ENCODE measurements at places on chromosomes 1 and 21.
A peak's percentile ranks its signal among the peaks of the same experiment; 100 is the strongest.

DNA sequence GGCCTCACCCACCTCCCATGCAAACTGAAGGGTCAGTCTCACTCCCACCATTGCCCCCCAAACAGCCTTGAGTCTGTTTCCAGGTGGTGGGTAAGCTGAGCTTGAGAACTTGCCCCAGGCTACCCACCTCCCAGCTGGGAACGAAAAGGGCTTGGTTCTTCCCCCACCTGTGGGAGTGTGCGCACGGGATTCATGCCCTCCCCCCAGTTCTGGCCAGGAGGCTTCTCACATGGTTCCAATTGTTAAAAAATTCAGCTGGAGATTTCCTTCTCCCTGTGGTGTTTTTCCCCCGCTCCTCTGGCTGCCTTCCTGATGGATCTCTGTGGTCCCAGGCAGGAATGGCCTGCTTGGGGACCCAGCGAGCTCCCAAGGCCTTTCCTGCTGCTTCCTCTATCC, 81.8 kb upstream of the C21orf91 start:
- DNase-seq: no peak

DNA sequence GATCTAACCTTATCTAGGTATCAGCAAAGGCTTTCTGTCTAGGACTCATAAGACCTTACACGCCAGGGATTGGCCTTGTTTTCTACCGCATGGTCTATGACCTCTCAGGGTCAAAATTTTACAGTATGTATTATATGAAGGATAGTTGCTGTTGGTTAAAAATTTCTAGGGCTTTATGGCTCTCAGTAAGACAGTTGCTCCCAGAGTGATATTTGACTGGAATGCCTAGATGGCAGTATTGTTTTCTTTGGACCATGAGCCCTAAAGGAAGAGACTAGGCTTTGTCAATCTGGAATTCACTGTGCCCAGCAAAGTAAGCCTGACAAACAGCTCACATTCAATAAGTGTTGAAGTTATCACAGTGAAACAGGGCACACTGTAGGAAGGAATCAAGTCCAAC, 37.6 kb downstream of the C1orf87 start:
- DNase-seq: no peak

DNA sequence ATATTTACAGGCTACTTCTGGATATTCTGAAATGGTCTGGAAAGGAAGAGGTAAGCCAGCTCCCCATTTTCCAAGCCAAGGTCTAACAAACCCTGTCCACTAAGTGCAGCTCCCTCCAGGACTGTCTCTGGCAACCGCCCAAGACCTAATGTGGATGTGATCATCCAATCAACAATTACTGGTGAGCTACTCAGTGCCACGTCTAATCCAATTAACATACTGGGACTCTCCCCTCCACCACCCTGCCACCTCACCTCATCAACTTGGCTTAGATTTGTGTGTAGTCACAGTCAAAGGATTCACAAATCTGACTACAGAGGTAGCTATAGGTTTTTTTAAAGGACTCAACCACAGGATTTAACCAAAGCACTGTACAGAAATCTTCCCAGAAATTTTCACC, 25.4 kb upstream of the S100A7 start:
- no peak for DNase-seq

DNA sequence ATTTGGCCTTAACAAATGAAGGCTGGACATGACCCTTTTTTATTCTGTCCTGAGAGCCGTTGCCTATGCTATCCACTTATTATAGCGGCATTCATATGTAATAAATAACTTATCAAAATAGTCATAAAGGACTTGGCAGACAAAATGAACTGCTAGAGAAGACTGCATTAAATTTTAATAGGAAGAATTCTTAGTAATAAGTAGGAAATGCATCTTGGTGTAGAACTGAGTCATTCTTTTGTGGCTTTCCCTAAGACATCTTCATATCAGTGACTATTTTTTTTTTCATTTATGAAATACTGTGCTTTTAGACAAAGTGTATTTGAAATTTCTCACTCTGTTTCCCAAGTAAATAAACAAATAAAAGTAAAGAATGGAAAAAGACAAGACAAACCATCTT, 45.6 kb downstream of the PBX1 start:
- DNase-seq: no peak

DNA sequence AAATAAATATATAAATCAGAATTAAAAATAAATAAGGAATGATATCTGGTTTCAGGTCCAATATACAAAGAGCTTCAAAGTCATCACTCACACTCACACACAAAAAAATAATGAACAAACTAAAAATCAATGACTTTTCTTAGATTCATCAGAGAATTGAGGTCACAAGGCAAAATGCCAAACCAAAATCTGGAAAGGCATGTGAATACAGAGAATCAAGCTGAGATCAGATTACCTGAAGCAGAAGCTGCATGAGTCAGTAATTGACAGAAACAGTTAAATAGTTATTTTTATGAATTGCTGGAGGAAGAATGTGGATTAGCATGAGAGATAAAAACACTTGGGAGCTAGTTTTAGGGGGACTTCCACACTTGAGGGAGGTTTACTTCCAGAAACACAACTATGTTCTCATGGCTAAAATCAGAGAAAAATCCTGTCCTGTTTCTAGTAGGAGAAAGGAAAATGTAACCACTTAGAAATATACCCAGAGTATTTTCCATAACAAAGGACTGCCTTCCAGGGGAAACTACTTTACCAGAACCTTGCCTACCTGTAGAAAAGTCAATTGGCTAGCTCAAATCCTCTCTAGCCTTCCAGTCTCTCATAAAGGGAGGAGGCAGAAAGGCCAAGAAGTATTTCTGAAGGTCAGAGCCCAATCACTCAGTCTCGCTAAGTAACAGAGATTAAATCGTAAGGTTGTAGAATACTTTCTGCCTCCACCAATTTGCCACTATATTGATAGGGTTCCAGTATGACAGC, 536.6 kb upstream of the NR5A2 start:
- DNase-seq: no peak

- DNase-seq: no peak
Measured at GRCh38 chr1:190159146-190159545, 318.5 kb downstream of the BRINP3 start.

- peak; percentile 97 for DNase-seq
Measured at GRCh38 chr1:113811888-113812660, at the start of gene RSBN1. Gene RSBN1, minus strand, starts transcription at chr1:113812476. Its CDS starts 64 bp downstream, at chr1:113812412.

DNA sequence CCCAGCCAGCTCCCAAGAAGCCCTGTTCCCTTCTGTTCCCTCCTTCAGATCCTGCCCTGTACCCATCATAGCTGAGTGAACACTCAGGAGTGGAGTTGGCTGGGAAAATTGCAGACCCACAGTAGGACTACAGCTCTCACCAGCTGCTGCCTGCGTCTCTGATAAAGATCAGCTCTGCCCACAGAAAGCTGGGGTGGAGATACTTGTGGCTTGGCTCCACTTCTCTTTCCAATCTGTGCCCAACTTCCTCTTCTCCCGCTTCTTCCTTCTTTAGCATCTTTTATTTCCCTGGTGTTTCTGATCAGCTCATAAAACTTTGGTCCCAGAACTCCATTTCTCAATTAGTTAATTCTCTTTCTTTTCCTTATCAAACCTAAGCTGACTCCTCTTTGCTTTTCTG, 5.5 kb upstream of the CD1A start:
- DNase-seq: no peak

GRCh38 chr21:46096596-46097335, 1.1 kb upstream of the COL6A2 start:
- DNase-seq: no peak

GRCh38 chr21:38795475-38795874, 10.3 kb upstream of the ETS2 start:
- no peak for DNase-seq

- no peak for DNase-seq
Measured at GRCh38 chr1:232137066-232137465, 492.9 kb downstream of the SIPA1L2 start.

GRCh38 chr1:65458730-65459396, 38.4 kb downstream of the LEPR start:
- DNase-seq: no peak

GRCh38 chr1:109659997-109660690, 4.2 kb downstream of the GSTM4 start:
- DNase-seq: no peak

- DNase-seq: no peak
Measured at GRCh38 chr1:33094971-33095604, 14.1 kb downstream of the AZIN2 start.

DNA sequence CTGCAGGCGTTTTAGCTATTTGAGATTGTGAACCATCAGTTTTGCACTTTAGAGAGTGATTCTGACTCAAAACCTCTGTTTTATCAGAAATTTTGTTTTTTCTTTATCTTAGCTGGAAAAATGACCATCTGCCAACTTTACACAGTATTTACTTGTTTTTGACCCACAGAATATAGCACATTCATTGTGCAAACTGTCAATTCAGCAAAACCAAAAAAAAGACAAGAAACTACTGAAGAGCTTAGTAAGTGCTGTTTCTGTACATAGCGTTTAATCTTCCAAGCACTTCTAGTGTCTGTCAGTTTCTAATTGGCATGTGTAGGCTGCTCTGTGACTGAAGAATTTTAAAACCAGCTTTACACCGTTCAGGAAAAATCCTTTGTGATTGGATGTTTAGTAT, 76.0 kb upstream of the VANGL1 start:
- DNase-seq: no peak

DNA sequence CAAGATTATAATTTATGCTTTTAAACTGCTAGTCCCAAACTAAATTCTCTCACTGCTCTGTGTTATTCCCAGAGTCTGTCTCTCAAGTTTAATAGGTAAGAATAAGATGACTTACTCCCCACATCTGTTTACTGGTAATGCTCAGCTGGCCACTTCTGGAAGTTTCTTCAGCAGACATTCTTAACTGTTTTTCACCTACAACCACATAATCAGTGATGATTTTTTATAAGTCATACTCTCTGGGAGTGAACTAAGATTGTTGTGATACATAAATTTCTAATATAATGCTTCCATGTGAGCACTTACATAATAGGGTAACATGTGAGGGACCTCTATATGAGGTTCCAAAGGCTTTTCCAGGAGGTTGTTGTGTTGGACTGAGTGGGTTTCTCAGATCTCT, 8.7 kb downstream of the SLAMF7 start:
- DNase-seq: no peak

GRCh38 chr1:43866201-43866600, 67.4 kb upstream of the ARTN start:
- no peak for DNase-seq

DNA sequence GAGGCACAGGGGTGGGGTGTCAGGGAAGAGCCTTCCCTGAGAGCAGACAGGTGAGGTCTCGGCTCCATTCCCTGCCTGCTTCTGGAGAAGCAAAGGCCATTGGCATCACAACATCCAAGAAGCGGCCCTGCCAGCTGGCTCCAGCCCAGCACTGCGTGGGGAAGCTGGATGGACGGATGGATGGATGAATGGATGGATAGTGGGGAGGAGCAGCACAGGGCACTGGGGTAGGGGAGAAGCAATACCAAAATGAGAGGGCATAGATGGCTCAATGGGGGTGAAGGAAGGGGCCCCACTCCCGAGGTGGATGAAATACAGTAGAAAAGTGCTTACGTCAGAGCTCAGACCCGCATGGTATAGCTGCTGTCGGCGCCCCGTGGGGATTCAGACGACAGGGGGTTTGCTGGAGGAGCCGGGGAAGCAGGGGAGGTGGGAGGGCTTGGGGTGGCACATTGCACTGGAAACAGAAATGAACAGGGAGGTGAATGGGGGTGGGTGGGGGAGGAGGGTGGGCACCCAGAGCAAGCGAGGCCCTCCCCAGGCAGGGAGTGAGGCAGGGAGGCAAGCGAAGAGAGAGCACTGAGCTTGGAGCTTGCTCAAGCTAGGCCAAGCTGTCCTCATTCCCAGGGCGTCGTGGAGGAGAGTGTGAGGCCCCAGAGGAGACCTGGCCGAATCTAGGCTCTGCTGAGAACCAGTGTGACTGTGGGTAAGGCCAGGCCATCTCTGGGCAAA, 9.5 kb upstream of the GOLT1A start:
- no peak for DNase-seq

DNA sequence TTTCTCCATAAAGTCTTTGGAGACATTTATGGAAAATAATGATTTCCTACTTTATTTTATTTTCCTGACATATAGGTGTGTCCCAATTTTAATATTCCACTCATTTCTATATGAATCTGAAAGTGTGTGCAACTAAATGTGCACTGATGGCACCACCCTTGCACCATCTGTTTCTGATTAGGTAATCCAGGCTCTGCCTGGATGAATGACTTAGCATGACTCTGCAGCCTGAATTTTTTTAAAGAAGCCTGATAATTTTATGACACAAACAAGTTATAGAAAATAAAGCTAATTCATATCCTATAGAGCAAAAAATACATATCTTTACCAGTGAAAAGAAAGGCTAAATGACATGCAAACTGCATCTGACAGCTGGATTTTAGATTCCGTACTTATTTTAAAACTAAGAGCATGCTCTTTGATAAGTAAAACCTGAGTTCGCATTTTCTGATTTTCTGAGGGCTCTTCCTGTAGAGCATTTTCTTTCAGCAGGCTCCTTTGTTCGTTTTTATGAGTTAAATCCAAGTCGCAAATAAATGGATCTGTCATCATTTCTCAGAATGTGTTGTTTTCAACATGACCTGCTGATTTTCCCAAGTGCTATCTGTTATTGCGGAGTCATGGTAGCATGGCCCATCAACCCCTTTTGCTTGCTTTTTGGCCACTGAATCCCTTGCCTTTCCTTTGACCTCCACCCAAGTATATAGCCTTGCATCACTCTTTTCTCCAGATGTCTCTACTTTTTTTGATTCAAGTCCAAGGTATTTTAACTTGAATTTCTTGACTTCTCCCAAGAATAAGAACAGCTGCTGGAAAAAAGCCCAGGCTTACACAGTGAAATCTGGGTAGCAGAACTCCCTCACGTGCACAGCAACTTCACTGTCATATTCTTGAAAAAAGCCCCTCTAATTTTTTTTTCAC, 52.8 kb upstream of the LYPLAL1 start:
- DNase-seq: no peak

DNA sequence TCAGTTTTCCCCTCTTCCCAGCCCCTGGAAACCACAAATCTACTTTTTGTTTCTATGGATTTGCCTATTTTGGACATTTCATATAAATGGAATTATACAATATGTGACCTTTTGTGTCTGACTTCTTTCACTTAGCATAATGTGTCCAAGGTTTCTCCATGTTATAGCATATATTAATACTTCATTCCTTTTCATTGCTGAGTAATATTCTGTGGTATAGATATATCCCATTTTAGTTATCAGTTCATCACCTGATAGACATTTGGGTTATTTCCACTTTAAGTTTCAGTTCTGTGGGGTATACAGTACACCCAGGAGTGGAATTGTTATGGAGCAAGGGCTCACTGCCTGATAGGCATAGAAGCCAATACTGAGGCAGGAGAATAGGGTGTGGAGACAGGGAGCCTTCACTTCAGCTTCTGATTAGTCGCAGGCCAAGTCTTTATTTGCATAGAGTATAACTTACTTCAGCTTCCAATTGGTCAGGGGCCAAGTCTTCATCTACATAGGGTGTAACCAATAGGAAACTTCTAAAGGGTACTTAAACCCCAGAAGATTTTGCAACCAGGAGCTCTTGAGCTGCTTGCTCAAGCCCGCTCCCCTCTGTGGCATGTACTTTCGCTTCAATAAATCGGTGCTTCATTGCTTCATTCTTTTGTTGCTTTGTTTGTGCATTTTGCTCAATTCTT, 8.3 kb upstream of the NVL start:
- no peak for DNase-seq

GRCh38 chr21:45135868-45136267, 61.5 kb downstream of the ADARB1 start:
- no peak for DNase-seq

- no peak for DNase-seq
Measured at GRCh38 chr1:207821464-207822045, 69.7 kb downstream of the CD46 start.

Measured in stimulated activated CD8-positive, alpha-beta memory T cell treated with anti-CD3 and anti-CD28 coated beads, Interleukin-15, amount 100 ng/mL, for 1 hour (primary cell).